ENCODE measurements at places on chromosomes 6 and 20.
A peak's percentile ranks its signal among the peaks of the same experiment; 100 is the strongest.

GRCh38 chr6:126923807-126924206 is 194.7 kb upstream of the RSPO3 start:
- no peak for DNase-seq

DNA sequence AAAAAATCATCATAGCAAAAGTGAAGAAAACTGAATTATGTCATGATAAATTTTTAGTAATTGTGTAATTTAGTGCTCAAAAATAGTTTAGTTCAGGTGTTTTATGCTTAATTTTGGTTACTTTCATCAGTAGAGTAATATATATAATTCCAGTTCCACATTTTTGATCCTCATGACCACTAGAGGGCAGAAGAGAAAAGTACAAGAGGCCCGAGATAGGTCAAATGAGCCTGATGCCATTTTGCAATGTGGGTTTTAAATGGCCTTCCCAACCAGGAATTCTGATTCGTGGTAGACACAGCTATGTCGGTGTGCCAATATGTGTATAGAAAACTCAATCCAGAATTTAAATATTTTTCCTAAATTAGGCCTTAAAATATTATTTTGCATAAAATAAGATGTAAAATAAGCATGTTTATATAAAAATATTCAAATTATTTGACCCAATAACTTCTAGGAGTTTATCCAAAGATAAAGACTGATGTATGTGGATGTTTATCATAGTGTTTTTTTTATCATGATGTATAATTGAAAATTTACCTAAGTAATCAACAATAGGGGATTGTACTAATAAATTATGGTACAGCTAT is 159.7 kb upstream of the RPS6KA2 start:
- DNase-seq, result no peak

GRCh38 chr6:136567688-136568087 is 17.5 kb upstream of the MAP7 start:
- no peak for DNase-seq

- peak; percentile 23 for DNase-seq
Observed at GRCh38 chr6:13485923-13486562, 1.4 kb downstream of the GFOD1 start.

DNA sequence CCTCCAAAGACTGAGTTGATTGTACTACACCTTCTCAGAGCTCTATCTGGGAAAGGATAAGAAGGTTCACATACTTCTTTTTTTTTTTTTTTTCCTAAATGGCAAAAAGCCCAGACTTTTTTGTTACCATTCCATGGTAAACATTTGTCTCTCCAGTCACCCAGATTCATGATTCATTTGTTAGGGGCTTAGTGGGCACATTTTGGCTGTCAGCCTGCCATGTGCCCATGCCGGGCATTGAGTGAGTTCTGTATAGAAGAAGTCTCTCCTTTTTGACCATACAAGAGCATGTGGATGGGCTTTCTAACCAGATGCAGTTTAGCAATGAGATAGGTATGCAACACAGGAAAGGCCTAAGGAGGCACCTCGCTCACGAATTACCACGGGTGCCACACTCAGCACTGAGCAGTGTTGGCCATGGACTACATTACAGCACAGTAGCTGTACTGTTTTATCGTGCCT is 447.5 kb upstream of the HSF2 start:
- no peak for DNase-seq

DNA sequence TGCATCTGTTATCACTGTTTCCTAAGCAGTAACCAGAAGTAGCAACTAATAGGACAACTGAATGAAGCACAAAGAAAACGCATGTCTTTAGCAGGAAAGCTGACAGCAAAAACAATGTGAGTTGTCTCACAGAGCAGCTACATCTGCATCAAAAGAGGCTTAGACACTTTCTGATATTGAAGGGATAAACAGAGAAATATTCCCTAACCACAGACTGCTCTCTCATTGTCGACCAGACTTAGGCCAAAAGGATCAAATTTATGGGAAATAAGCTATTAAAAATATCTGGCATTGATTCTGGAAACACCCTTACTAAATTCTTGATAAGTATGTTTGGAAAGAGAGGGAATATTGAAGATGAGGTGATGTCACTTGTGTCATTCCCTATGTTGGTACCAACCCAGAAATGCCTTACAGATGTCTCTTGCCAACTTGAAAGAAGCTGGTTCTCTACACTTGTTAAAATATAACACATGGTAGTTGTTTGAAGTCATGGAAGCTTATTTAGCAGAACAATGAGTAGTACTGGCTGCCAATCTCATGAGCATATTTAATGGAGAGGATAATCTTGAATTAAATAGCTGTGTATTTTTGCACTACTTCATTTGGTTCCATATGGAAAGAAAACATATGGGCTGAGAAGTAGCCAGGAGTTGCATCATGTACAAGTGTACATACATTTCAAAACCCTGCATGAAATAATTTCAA is 929.3 kb upstream of the MAN1A1 start:
- no peak for DNase-seq

- DNase-seq, result no peak
Observed at GRCh38 chr6:4253604-4254231, 118.3 kb upstream of the ECI2 start.

GRCh38 chr20:2358006-2358405 is 22.7 kb upstream of the TGM6 start:
- no peak for DNase-seq

DNA sequence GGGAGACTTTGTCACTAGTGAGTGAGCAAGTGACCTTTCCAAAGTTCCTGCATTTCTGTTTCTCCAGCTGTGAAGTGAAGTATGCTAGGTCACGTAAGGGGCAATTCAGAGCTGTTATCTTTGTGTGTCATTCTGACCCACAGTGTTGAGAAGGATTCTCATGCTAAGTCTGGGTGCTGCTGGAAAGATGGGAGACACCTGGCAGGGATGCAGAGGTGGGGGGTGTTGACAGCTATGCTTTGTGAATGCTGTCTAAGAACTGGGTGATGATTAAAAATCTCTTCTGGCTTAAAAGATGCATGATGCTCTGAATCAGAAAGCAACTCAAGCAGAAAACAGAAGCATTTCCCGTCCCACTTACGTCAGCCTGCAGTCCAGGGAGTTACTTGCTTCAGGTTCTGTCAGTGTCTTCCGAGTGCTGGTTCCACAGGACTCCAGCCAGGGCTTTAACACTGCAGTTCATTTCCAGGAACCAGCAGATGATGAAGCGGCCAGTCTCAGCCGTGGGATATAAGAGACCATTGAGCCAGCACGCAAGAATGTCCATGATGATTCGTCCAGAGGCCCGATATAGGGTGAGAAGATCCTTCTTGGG is 30.9 kb upstream of the ASXL1 start:
- DNase-seq, result no peak

DNA sequence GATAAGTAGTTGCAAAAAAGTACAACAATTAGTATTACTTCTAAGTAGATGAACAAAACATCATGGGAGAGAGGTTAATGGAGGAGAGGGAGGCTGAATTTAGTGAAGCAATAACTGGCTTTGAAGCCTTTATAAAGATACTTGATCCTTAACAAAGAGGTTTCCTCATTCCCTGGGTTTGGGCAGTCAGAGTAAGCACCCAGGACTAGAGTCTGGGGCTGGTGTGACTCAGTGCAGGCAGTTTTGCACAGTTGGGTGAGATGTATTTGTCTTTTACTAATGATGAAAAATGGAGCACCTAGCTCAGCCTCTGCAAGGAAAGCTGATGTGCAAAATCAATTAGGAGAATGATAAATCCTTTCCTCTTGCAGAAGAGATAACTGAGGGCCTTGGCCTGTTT is 11.8 kb upstream of the OPN5 start:
- no peak for DNase-seq

DNA sequence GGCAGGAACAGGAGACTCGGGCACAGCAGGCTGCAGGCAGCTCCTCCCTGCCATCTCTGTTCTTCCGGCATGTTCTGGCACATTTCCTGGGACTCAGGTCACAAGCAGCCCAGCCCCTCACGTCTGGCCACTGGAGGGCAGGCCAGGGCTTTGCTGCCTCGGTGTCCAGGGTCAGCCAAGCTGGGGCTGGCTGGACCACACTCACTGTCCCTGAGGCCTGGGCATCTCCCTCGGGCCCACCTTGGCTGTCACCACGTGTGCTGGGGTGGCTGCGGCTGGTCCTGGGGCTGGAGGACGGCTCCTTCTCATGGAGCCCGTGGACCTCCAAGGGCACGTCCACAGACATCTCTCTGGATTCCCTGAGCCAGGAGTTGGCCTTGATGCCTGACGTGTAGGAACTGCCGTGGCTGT is 18.5 kb downstream of the FRMD1 start:
- no peak for DNase-seq

- DNase-seq, result no peak
Observed at GRCh38 chr20:35312318-35312717, 20.1 kb upstream of the FAM83C start.

DNA sequence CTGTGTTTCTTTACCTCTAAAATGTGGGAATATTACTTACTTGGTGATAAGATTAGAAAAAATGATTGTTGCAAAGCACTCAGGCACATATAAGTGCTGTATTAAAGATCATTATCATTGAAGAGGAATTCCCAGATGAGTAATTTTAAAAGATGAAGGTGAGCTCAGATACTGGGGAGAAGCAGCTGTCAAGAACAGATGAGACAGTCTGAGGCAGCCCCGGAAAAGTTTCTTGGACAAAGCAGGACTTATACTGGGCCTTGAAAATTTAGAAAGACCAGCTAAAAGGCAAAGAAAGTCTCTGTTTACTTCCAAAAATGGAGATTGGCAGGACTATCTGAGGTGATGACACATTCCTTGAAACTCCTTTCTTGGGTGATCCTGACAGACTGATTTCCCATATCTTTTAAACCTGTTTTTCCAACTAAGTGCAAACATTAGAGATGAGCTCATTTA is 93.8 kb upstream of the MARCKS start:
- DNase-seq, result no peak

DNA sequence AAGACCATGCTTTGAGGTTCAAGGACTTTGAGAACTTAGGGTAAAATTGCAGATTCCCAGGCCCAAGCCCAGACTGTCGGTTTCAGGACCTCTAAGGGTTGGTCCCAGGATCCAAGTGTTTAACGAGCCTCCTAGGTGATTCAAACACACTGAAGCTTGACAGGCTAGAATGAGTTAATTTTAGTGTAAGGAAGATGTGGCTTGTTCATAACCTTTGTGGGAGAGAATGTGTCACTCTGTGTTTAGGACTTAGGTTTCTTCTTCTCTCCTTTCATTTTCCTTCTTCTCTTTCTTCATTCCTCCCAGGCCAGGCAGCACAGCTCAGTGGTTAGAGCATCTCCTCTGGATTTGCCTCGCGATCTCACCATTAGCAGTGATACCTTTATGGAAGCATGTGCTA is 104.8 kb upstream of the KCNG1 start:
- no peak for DNase-seq

GRCh38 chr20:53768329-53768728 is 174.7 kb upstream of the ZNF217 start:
- no peak for DNase-seq

DNA sequence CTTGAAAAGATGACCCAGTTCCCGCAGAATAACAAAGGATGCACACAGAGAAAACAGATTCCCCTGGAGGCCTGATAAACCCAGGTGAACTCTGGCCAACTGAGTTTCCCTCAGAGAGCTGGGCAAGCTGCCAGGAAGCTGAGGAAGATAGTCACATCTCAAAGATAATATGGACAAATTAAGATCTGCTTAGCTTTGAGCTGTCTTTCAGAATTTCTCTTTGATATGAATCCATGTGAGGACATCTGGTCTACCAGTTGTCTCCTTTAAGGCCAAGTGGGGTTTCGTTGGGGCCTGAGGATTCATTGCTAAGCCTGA is 59.5 kb downstream of the ID4 start:
- DNase-seq, result no peak

DNA sequence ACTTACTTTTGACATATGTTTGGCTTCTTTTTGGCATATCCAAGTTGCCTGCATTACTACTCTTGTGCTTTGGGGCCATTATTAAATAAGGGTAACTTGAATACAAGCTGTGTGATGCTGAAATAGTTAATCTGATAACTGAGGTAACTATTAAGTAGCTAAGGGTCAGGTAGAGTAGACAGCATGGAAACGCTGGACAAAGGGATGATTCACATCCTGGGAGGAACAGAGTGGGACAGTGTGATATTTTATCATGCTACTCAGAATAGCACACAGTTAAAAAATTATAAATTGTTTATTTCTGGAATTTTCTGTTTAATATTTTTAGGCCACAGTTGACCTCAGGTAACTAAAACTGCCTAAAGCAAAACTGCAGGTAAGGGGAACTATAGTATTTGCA is 483.9 kb downstream of the RFPL4B start:
- no peak for DNase-seq

GRCh38 chr6:72653026-72653425 is 31.2 kb downstream of the KCNQ5 start:
- no peak for DNase-seq

DNA sequence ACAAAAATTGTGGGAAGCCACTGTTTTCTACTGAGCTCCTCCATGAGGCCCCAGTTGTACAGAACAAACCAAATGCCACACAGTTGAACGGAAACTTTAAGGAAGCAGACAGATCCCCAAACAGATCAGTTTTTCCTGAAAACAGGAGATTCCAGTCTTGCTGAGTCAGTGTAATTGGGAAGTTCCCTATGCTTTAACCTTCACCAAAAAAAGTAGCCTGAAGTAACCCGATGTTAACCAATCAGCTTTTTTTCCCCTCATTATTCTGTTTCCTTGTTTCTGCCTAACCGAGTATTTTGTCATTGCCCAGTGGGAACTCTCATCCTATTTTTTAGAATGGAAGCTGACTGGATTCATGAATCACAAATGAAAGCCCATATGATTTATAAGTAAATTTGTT is 36.7 kb downstream of the MARCKS start:
- no peak for DNase-seq

GRCh38 chr6:46044881-46045617 is 29.4 kb upstream of the CLIC5 start:
- no peak for DNase-seq

- no peak for DNase-seq
Observed at GRCh38 chr20:59040667-59041066, 1.9 kb downstream of the PRELID3B start.

- no peak for DNase-seq
Observed at GRCh38 chr6:114342086-114342825, 567 bp downstream of the HS3ST5 start.

- DNase-seq, result no peak
Observed at GRCh38 chr6:156538875-156539660, 238.1 kb upstream of the ARID1B start.

DNA sequence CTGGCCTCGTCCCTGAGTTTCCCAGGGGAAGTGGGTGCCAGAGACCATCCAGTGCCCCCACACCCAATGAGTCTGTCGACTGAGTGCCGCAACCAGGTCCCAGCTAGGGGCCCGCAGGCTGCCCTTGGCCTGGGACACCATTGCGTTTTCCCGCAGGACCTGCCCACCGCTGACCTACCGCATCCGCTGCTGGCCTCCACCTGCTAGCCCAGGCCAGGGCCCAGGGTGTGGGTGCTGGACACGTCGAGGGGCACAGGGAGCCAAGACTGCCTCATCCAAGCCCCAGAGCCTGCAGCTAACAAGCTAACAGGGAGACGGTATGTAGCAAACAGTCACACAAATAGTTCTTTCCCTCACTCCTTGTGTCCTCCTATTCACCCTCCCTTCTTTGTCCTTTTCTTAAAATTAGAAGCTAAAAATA is 97.7 kb downstream of the TMEM242 start:
- no peak for DNase-seq
